Naive B cell (primary cell): ENCODE measurements at places on chromosomes 1 and 21.

DNA sequence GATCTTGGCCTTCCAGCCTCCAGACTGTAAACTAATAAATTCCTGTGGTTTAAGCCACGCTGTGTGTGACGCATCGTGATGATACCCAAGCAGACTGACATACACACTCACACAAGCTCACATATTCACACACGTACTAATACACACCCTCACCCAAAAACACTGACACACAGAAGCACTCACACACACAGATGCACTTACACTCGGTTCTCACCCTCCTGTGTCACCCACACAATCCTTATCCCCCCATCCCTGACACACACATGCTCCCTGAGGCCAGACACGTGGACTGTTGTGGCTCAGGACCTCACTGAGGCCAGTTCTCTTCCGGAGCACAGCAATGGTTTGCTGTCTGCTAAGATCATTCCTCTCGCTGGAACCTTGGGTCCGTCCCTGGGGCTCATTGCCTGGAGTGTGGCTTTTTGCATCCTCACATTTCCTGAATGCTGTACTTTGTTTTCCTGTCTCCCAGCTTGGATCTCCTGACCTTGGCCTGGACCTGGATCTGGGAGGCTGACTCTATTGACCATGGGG, 76.9 kb upstream of the LYST start:
- peak overlapping the region; percentile 15 for H3K27ac ChIP-seq
- no peaks in the 10 kb centered on the region for H3K27me3 ChIP-seq
- peaks cover 4% of the 10 kb centered on the region for H3K36me3 ChIP-seq
- H3K4me1 ChIP-seq: peaks cover 99% of the 10 kb centered on the region
- DNase-seq: no peak

GRCh38 chr1:73803380-73803779, 394.6 kb downstream of the LRRIQ3 start:
- H3K27me3 ChIP-seq: no peaks in the 10 kb centered on the region
- H3K36me3 ChIP-seq: no peaks in the 10 kb centered on the region
- DNase-seq: no peak
- no peak overlapping the region for H3K27ac ChIP-seq
- H3K4me3 ChIP-seq: no peak overlapping the region
- no peaks in the 10 kb centered on the region for H3K4me1 ChIP-seq

- DNase-seq: no peak
- no peak overlapping the region for H3K4me3 ChIP-seq
- no peaks in the 10 kb centered on the region for H3K36me3 ChIP-seq
- H3K4me1 ChIP-seq: no peaks in the 10 kb centered on the region
Measured at GRCh38 chr1:99726818-99727217, 39.6 kb downstream of the FRRS1 start.

GRCh38 chr1:82329226-82329625, 528.5 kb downstream of the ADGRL2 start:
- H3K4me3 ChIP-seq: no peak overlapping the region
- no peaks in the 10 kb centered on the region for H3K27me3 ChIP-seq
- no peak overlapping the region for H3K27ac ChIP-seq
- H3K36me3 ChIP-seq: no peaks in the 10 kb centered on the region

DNA sequence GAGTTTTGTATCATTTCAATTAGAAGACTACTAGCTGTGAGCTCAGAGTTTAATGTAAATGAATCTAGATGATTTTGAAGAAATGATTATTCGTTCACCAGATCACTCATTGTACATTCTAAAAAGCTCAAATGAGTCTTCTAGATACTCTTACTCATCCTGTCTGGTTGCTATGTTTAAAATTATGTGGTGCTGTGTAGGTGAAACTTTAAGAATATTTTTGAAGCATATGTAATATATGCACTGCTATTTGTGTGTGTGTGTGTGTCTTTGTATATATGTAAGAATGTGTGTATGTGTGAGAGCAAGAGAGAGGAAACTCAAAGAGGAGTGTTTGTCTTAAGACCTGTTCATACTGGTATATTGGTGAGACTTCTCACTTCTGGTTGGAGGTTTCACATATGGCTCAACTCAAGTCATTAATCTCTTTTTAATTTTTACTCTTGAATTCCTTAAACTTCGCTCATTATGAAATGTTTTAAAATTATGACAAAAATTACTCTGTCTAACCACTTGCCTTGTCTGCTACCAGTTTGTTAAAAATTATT, 8.6 kb upstream of the C1orf105 start:
- H3K4me1 ChIP-seq: no peaks in the 10 kb centered on the region
- no peak overlapping the region for H3K27ac ChIP-seq

GRCh38 chr1:165036403-165036802, 320.1 kb downstream of the LMX1A start:
- no peaks in the 10 kb centered on the region for H3K27me3 ChIP-seq
- no peaks in the 10 kb centered on the region for H3K36me3 ChIP-seq
- DNase-seq: no peak
- H3K27ac ChIP-seq: no peak overlapping the region

DNA sequence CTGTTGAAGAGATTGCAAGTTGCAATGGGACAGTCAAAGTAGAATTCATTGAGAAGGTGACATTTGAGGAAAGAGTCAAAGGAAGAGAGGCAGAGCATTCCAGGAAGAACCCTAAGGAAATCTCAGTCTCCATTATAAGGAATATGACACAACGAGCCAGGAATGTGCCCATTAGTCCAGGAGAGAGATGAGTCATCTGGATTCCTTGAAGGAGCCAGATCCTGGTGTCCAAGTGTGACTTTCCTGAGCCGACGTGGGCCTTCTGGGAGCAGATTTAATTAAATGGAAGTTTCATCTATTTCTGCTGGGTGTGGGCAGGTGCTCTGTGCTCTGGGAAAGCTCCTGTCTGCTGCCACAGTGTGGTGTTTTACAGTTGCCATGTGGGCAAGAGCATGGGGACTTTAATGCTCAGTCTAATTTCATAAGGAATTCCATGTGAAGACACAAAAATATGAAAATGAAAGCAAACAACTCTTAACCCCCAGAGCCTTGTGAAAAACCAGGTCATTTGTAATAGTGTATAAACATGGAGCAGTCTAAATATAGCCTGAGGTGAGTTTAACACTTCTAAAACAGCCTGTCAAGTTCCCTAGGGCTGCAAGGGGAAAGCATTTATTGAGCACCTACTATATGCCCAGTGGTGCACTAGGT, 111.4 kb upstream of the ARTN start:
- peaks cover 23% of the 10 kb centered on the region for H3K36me3 ChIP-seq
- H3K27me3 ChIP-seq: no peaks in the 10 kb centered on the region
- H3K4me1 ChIP-seq: peaks cover 6% of the 10 kb centered on the region

DNA sequence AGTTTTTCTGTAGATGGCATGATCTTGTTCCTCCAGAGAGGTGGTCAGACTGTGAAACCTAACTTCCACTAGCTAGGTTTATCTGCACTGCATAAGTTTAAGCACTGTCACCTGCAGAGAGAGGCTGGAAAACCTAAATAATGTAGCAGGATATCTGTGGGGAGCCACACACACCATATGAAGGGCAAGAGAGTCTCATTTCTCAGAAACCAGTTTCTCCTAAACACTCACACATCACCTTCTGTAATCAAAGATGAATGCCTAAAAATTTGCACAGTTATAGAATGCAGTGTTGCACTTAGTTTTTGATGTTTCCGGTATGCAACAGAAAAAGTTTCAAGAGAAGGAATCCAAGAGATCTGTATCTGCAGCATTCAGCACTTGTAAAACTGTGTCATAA, 654.6 kb downstream of the ADGRL2 start:
- no peaks in the 10 kb centered on the region for H3K36me3 ChIP-seq
- H3K4me3 ChIP-seq: no peak overlapping the region
- no peak for DNase-seq
- H3K27ac ChIP-seq: no peak overlapping the region
